Activated CD4-positive, alpha-beta T cell treated with anti-CD3 and anti-CD28 coated beads, Interleukin-2, amount 10 ng/mL, durations not matched to agents 7 days and 5 days (primary cell): ENCODE measurements at places on chromosomes 3 and 15. TPM values are rescaled to one million over a fixed set of nuclear protein-coding genes. Genes with fewer than 3 reads are reported as not detected.

- no peak for DNase-seq
Measured at GRCh38 chr3:153600896-153601295, 438.9 kb downstream of the RAP2B start.

DNA sequence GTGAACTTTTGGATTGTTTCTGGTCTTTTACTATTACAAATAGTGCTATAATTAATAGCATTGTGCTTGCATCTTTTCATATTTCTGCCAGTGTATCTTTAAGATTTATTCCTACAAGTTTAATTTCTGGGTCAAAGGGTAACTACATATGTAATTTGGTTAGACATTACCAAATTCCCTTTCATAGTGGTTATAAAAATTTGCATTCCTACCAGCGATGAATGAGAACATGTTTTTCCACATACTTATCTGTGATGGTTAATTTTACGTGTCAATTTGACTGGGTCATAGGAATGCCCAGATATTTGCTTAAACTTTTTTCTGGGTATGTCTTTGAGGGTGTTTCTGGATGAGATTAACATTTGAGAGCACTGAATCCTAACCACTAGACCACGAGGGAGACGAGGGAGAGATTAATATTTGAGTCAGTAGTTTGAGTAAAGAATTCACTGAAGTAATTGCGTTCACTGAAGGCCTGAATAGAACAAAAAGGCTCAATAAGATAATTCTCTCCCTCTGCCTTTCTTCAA, 132.3 kb upstream of the NEO1 start:
- no peak for DNase-seq

DNA sequence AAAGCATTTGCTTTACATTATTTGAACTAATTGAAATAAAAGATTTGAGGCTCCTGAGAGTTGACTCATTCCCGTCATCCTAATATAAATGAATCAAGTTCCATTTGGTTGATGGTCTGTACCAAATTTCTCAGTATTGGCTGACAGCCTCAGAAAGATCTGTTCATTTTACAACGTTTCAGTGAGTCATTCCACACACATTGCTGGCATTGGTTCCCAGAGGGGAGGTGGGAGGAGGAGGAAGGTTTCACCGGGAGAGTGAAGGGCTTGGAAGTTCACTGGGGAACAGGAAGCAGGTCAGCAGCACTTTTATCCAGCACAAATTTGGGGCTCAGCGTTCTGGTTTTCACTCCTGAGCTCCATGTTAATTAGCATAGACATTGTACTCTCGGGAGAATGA, 176.7 kb upstream of the CADPS start:
- no peak for DNase-seq

DNA sequence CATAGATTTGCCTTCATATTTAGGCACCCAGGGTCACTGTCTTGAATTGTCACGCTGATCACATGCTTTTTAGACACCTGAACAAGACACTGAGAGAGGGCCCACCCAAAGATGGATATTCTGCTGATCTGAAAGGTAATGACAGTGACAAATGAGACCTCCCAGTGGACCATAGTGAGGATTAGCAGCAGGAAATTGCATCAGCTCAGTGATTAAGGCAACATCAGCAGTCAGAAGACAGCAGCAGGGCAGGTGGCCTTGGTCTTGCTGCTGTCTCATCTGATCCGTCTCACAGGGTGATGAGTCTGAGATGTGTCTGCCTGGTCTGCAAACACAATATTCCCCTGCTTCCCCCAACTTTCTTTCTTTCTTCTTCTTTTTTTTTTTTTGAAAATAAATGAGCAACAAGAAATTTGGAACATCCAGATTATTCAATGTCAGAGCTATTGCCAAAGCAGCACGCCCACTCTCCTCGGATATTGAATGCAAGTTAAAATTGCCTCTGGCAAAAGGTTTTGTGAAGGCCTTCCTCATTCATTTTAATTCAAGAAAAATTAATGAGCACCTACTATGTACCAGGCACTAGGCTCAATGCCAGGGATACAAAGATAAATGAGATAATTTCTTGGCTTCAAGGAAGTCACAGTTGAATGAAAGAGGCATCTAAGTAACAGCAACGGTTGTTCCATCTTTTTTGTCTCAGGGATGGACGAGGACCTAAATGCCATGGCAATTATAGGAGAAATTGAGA, 14.1 kb downstream of the OTOL1 start:
- no peak for DNase-seq

DNA sequence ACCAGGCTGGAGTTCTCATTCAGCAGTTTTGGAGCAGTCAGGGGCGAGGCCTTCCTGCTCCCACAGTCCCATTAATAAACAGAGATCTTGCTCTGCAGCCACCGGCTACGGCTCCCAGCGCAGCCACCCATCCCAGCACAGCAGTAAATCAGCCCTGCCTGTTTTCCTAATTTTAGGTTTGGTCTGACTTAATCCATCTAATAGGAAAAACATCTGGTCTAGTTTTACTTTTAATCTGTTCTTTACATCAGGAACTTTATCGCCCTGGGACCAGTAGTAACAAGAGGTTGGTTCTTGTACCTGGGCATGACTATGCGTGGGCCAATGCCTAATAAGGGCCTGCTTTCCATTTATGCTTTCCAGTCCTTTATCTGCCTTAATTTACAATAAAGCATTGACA, 264.0 kb upstream of the DPH6 start:
- DNase-seq, result no peak

GRCh38 chr3:172546105-172546504, 22.9 kb upstream of the TNFSF10 start:
- no peak for DNase-seq

DNA sequence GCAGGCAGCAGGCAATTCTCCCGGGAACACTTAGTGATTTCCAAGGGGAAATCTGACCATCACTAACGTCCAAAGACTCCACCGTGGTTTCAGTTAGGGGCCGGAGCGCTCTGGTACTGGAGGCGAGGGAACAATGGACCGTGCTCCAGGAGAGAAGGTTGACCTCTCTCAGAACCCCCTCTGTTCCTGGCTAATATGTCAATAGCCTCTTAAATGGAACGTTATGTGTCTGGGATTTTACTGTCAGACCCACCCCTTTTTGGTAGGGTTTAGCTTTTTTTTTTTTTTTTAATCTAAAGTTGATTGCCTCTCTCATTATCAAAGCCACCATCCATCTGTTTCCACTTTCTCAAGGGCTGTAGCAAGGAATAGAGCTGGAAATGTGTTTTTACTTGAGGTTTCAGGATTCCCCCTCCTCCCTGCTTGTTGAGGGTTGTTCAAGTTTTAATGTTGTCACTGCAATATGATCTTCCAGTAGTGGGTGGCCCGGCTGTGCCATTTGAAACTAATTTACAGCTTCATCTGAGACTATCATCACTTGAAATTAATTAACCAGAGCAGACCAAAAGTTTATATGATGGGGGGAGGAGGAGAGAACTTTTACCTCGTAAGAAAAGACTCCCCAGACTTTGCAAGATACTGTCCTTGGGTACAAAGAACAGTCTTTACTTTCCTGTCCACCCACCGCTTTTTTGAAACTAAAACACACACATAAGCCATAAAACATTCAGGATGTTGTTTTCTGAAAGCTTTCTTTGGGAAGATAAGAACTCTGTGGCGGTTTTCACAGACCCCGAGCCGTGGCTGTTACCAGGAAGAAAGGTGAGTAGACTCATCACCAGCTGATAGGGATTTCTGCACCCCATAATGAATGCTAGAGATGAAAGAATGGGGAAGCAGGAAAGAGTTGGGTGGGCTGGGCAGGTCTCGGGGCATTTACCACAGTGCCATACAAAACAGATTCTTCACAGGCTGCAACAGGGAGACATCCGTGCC, 187.8 kb downstream of the UACA start:
- DNase-seq, result no peak

DNA sequence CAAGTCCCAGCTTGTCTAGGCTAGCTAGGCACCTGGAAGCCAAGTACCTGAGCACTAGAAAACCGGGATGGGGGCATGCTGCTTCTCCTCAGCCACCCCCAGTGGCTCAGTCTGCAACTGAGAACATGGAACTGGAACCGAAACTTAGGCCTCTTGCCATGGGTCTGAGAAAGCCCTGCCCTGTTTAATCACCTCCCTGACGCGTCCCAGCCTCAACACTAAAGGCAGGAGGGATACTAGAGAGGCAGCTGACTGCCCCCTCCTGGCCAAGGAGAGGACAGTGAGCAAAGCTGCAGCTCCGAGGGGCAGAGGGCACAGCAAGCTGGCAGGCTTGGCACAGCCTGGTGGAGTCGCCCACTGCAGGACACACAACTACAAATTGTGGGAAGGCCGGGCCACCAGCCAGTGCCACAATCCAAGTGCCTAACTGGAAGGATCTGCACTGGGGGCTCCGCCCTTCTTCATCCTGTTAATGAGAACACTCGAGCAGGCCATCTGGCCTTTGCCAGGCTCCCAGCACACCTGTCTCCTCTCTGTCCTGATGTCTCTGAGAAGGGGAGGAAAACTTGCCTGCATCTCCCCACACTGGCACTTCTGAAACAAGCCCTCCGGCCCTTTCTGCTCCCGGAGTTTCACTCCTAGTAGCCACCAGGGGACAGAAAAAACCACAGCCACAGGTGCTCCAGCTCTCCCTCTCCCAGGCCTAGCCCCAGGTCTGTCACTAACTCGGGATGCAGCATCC, 53.7 kb downstream of the BDH1 start:
- peak; percentile 44 for DNase-seq

- DNase-seq, result no peak
Measured at GRCh38 chr3:49788056-49788455, 1.7 kb upstream of the IP6K1 start.

- DNase-seq, result peak; percentile 29
Measured at GRCh38 chr3:122890077-122890719, 95.3 kb downstream of the SLC49A4 start.

Gene KBTBD13
- total RNA-seq, result not detected

DNA sequence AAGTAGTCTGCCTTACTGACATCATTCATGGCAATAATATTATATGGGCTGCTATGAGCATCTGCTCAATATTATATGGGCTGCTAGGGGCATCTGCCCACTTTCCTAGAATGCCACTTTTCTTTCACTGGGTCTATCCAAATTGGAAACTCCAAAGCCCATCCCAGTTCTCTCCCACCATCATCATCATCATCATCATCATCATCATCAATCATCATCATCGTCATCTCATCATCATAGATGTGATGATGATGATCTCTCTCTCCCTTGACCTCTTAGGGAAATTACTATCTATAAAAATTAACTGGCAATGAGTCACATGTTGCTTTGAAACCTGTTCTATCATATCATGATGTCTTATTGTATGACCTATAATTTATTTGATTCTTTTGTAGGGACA, 222.0 kb downstream of the TJP1 start:
- no peak for DNase-seq

GRCh38 chr3:28124882-28125281, 116.5 kb upstream of the CMC1 start:
- DNase-seq, result no peak

DNA sequence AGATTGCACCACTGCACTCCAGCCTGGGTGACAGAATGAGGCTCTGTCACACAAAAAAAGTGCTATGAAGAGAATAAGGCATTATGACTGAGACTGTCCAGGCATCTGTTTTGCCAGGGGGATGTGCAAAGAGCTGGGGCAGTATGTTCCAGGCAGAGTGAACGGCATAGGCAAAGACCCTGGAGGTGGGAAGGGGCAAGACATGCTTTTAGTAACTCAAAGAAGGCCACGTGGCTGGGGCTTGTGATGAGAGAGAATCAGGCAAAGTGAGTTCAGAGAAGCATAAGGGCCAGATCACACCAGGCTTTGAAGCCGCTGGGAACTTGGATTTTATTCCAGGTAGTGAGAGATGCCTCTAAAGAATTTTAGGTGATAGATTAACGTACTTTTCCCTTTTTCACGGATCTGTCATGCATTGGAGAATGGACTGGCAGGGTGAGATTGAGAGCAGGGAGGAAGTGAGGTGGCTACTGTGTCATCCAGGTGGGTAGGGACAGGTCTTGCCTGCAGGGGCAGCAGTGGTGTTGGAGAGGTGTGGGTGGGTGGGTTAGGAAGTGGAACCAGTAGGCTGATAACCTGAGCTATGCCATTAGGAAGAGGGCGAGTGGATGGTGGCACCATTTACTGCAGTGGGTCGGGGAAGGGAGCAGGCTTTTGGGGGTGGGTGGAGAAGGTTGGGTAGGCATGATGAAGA, 31.7 kb downstream of the ATP2B2 start:
- no peak for DNase-seq

Gene GPR149
- not detected for total RNA-seq

- DNase-seq, result no peak
Measured at GRCh38 chr3:117128872-117129271, 419.3 kb downstream of the TUSC7 start.

Gene GOLGA6A
- total RNA-seq, result not detected

Gene PLA2G4F
- total RNA-seq, result not detected

Gene SAMMSON
- total RNA-seq, result not detected

DNA sequence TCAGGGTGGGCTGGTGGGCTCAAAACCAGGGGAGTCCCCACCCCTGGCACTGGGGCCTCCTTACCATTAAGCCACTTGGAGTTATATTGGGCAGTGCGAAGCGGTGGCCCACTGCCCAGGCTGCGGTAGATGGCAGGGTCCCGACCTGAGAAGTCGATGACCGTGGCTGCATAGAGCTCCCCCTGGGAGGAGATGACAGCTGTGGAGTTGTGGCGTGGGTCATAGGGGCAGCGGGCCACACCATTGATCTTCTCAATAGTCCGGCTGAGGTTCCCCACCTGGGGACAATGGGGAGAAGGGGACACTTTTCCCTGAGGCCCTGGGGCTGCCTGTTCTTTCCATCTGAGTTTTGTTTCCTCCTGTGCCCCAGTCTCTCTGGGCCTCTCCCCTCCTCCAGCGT, 99.8 kb downstream of the SEMA5B start:
- DNase-seq, result no peak

Gene OR5K3
- not detected for total RNA-seq

- DNase-seq, result no peak
Measured at GRCh38 chr3:120095979-120096426, 1.8 kb upstream of the GSK3B start.

- DNase-seq, result no peak
Measured at GRCh38 chr15:75348034-75348561, 1.3 kb downstream of the NEIL1 start.

- DNase-seq, result no peak
Measured at GRCh38 chr3:107496855-107497254, 25.9 kb upstream of the BBX start.

DNA sequence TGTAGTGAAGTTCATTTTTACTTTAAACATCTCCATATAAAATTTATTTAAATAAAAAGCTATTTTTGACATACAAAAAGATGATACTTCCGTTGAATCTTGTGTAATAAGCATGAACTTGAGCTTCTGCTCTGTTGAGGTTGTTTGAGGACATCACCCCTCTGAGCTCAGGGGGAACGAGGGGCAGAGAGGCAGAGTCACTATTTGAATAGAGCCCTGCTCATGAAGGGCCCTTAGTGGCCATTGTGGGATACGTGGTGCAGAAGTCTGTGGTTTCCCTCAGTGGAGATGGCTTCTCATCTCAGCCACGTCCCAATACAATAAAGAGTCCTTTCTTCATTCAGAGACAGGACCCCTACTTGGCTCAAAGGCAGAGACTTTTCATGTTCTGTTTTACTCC, 10.6 kb downstream of the CEMIP start:
- DNase-seq, result no peak

- no peak for DNase-seq
Measured at GRCh38 chr3:66267031-66267430, 46.2 kb downstream of the SLC25A26 start.

Gene RBMS3
- total RNA-seq, result 0.25 TPM

GRCh38 chr3:158532099-158532734, 38.8 kb upstream of the MLF1 start:
- peak; percentile 24 for DNase-seq

GRCh38 chr3:42179110-42179725, 86.8 kb downstream of the CCK start:
- no peak for DNase-seq
